ENCODE measurements at places on chromosomes 1 and 21.

GRCh38 chr1:234369033-234369430, 4.2 kb upstream of the COA6 start:
- no peak for DNase-seq

GRCh38 chr1:79042539-79042938, 36.0 kb upstream of the ADGRL4 start:
- DNase-seq: no peak

DNA sequence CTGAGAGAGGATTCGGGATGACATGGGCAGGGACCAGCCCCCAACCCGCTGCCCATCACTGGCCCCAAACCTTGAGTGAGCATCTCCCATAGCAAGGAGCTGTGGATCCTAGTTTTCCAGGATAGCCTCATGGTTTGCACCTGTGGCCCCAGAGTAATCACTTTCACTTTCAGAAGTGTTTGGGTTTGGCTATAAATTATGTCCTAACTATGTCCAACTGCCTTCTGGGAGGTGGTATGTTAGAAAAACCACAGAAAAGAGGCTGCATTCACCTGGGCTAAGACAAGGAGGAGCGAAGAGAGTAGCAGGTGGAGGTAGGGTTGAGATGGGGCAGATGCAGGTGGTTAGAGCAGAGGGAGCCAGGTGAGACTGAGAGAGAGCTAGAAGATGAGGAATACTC, 19.4 kb upstream of the CLIC6 start:
- no peak for DNase-seq

GRCh38 chr1:105730701-105731100, 1325.8 kb upstream of the PRMT6 start:
- DNase-seq: no peak

GRCh38 chr21:40886931-40887330, 40.0 kb upstream of the DSCAM start:
- DNase-seq: no peak

DNA sequence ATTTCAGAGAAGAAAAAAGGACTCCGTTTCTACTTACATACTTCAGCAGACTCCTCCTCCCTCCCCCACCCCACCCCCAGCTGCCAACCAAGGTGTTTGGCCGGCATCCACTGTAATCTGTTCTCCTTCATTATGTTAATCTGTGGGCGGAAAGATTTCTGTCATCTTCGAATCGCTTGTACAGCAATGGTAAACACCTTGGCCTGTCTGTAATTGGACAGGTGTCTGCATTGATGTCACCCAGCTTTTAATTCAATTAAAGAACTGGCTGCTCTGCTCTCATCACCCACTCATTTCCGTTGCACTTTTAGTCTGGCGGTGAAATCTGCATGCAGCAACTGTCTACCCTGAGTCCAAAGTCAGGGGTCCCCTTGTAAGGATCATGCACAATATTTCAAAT, 368.6 kb downstream of the USH2A start:
- DNase-seq: no peak

GRCh38 chr1:43229826-43230780, 39.7 kb upstream of the TMEM125 start:
- no peak for DNase-seq

DNA sequence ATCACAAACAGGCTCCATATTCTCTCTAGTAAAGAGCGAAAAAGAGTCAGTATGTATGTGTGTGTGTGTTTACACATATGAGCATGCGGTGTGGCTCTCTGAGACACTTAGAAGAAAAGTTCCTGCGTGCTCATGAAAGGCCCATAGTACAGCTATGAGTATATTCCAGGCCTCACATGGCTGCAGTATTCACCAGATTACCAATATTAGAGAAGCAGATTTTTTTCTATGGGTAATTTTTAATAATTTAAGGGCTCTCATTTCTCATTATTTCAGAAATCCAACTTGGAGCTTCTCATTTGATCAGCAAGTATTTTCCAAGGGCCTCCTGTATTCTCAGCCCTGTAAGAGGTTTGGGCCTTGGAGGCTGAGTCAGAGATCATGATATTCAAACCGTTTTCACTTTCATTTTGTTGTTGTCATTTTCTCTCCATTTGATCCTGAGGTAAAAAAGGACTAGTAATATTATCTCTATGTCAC, 232.9 kb upstream of the SGIP1 start:
- no peak for DNase-seq

GRCh38 chr1:40120128-40120527, 23.1 kb upstream of the PPT1 start:
- DNase-seq: no peak

DNA sequence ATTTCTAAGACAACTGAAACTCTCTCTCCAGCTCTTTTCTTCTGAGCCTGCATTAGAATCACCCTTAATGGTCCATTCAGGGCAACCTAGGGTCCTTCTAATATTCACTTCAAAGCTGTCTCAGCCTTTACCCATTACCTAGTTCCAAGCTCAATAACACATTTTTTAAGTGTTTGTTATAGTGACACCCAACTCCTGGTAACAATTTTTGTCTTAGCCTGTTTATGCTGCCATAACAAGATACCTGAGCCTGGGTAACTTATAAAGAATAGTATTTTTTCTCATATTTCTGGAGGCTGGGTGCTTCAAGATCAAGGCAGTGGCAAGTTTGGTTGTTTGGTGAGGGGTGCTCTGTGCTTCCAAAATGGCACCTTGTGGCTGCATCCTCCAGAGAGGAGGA, 531.5 kb upstream of the USP24 start:
- no peak for DNase-seq

DNA sequence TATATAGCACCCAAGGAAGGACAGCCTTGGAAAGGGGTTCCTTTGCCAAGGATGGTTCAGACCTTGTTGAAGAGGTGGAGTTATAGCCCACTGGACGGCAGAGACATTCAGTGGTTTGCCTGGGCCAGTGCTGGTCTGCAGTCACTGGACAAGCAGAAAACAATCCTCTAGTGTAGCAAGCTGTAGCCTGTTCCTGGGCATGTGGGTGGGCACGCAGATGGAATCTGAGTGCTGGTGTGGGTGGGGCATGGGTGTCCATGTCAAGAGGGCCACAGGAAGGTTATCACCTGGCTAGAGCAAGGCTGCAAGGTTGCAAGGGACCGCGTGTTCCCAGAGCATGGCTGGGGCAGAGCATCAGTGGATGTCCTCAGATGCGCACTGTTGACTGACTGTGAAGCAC, 244.7 kb downstream of the PTPRU start:
- no peak for DNase-seq

GRCh38 chr1:85847356-85847755, 139.1 kb upstream of the ZNHIT6 start:
- DNase-seq: no peak

- DNase-seq: no peak
Observed at GRCh38 chr1:18945401-18945849, 11.1 kb downstream of the IFFO2 start.

- DNase-seq: no peak
Observed at GRCh38 chr1:184693011-184693410, 61.6 kb downstream of the EDEM3 start.

DNA sequence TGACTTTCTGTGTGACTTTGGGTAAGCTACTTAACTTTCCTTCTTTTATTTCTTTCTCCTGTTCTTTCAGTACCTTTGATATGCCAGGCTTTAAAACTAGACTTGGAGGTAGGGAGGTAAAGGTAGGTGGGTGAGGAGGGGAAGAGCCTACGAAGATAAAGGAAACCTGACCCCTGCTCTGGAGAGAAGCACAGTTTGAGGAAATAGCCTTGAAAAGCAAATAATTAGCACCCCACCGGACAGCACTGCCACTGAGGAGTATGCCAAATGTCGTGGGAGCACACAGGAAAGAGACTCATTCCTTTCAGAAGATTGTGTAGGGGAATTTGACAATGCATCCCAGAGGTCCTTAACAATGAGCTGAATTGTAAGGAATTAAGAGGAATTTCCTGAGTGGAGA, 65.2 kb upstream of the SPAG17 start:
- no peak for DNase-seq

DNA sequence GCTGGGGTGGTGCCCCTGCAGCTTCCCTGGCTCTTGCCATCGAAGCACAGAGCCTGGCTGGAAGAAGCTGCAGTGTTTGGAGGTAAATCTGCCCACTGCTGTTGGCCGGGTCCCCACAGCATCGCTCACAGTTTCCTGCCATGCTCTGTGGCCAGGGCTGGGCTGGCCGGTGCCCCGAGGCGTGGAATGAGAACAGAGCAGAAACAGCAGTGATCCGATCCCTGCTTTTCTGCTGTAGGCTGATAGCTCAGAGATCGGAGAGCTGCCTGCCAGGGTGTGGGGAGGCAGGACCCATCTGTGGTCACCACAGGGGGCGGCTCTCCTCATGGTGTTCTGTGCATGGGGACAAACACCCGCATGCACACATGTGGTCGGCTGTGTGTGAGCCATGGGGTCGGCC, 11.5 kb downstream of the SLC45A1 start:
- no peak for DNase-seq

DNA sequence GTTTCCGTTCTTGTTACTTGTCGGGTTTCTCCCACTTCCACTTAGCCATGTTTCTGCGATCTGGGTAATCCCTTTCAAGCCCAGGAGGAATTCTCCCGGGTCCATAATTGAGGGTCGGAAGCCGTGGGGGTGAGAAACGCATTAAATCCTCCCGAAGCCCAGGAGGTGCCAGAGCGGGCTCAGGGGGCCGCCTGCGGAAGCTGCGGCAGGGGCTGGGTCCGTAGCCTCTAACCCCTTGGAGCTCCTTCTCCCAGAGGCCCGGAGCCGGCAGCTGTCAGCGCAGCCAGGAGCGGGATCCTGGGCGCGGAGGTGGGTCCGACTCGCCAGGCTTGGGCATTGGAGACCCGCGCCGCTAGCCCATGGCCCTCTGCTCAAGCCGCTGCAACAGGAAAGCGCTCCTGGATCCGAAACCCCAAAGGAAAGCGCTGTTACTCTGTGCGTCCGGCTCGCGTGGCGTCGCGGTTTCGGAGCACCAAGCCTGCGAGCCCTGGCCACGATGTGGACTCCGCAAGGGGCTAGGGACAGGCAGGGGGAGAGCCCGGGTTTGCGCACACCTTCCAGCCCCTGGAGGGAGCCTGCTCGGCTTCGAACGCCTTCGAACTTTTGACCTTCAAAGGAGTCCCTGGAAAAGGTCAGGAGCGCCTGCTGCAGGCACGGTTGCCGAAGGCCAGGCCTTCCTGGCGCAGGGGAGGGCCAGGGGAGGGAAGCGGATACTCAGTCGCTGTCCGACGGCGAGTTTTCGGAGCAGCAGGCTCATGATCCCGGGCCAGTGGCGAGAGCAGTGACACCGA, 1.7 kb upstream of the SIM2 start:
- no peak for DNase-seq

DNA sequence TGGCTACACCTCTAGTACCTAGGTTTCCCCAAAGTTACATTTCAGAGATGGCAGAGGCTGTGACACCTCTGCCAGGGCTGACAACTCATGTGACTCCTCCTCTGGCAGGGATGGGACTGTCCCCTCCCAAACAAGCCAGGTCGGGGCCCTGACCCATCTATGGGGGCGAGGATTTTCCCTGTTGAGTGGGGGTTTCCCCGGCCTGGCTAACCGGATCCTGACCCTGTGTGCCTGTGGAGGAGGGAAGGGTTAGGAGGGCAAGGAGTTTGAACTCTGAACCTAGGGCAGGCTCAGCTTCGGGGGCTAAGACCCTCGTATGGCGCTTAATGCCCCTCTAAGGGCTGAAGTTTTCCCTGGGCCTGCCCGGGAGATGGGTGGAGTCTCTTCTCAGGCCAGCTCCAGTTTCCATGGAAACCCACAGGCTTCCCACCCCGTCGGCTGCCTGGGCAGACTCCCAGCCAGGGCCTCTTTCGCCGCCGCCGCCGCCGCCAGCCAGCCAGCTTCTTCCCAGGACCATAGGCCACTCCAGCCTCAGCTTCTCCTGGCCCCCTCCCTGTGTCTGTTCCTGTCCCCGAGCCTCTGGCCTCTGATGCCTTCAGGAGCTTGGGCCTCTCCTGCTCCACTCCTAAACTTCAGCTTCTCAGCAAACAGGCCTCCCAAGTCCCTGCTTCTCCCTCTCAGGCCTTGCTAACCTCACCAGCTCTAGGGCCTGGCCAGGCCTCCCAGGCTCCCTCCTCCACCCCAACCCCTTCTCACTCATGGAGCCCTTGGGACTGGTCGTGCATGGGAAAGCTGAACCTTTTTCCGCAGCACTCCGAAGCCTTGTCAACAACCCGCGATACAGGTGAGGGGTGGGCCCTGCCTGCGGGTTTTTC, at the start of gene BTBD19:
BTBD19 (plus strand) TSS at position 461 of the 875 bp plus-strand sequence; CDS start at position 759, 298 bp downstream.
- DNase-seq: no peak

DNA sequence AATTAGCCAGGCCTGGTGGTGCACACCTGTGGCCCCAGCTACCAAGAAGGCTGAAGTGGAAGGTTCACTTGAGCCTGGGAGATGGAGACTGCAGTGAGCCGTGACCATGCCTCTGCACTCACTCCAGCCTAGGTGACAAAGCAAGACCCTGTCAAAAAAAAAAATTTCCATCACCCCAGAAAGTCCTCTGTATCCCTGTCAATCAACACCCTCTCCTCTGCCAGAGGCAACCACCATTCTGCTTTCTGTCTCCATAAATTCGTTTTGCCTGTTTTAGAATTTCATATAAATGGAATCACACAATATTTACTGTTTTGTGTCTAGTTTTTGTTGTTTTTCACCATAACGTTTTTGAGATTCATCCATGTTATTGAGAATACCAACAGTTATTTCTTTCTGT, 141.6 kb upstream of the SLC45A1 start:
- DNase-seq: no peak

DNA sequence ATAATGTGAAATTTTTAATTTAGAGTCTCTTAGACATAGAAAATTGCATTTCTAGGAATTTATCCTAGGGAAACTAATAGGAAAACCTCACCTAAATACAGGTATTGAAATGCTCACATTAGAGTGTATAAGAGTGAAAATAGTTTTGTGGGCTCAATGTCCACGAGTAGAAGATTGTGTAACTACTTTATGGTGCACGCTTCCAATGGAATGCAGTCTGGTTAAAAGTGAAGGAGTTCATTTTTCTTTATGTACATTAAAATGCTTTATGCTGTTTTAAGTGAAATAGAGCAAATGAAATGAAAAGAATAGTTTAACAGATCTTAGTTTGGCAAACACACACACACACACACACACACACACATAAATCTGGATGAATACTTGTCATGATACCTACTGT, 278.2 kb downstream of the USP25 start:
- DNase-seq: no peak

GRCh38 chr21:35234725-35235124, 185.6 kb upstream of the RUNX1 start:
- no peak for DNase-seq

DNA sequence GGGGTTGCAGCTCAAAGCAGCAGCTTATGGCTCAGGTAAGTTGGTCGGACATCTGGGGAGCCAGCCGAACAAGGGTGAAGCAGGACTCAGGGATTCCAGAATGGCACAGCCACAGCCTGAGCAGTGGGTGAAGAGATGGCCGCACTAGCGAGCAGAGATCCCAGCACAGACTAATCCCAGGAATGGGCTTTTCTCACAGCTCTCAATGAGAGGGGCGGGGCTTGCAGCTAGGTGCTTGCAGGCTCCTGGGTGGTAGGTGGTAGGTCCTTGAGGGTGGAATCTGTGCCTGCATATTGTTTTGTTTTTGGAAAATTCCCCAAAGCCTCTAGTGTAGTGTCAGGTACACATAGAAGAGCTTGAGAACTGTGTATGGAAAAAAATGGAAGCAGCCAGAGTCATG, 9.0 kb downstream of the KIAA0040 start:
- DNase-seq: no peak

GRCh38 chr21:31711326-31711725, 20.6 kb downstream of the SCAF4 start:
- no peak for DNase-seq

Data from activated naive CD4-positive, alpha-beta T cell treated with anti-CD3 and anti-CD28 coated beads, Interleukin-2, amount 50 U/mL, for 72 hours (primary cell).